Sigmoid colon (tissue), 7 donors: ENCODE measurements at places on chromosomes 3 and 15. TPM values are rescaled to one million over a fixed set of nuclear protein-coding genes. Genes with fewer than 3 reads are reported as not detected.

DNA sequence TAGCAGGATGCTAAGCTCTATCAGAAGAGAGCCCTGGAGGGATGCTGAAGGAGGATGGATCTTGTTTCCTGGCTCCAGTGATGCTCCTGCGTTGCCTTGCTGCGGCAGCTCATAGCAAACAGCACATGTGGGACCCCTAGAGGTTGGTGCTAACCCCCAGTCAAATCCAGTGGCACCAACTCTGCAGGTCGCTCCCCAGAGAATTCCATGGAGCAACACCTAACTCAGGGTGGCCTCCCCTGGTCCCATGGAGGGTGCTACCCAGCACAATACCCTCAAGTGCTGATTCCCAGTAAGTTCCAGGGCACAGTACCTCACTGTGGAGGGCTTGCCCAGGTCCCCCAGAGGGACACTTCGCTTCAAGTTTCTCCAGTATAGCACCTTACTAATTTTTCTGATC, 231.2 kb downstream of the NEK10 start:
- peak; percentile 55 for DNase-seq

- no peak for DNase-seq
Measured at GRCh38 chr3:120077731-120078130, 16.5 kb downstream of the GSK3B start.

FEM1B gene
- total RNA-seq: 54.7 TPM

DNAH12 gene
- total RNA-seq: 0.28 TPM

SCAANT1 gene
- not detected for total RNA-seq

EPHA3 gene
- total RNA-seq: 23.5 TPM

TTC23 gene
- total RNA-seq: 22.8 TPM
